Fibroblast of skin of abdomen (primary cell): ENCODE measurements at places on chromosomes 6 and 20.

DNA sequence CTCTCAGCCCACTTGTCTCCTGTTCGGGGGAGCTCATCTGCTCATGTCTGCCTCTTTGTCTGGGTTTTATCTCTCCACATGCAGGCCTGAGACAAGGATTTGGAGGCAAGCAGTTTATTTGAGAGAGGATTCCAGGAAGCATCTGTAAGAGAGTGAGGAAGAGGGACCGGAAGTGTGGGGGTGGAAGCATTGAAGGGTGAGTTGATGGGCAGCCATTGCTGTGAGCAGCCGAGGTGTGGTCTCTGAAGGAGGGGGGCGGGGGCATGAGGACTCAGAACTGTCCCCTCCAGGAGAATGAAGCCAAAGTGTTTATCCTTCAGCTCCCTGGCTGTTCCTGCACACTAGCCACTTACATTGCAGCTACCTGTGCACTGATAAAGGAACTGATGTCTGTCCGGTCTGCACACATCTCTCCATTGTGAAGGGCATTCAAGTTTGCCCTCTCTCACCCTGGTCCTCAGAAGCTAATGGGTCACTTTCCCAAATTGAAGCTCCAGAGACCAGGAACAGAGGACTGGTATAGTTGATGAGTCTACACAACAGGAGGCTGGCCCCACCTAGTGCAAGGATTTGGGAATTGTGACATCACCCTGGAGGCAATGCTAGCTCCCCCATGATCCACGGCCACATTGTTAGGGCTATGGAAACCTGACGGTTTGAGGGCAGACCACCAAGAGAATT, 100.5 kb upstream of the FOXA2 start:
- DNase-seq = peak; percentile 6

GRCh38 chr20:37331060-37331857, 14.7 kb upstream of the SRC start:
- DNase-seq = no peak

- peak; percentile 35 for DNase-seq
Observed at GRCh38 chr6:116073765-116074440, 13.2 kb upstream of the FRK start.

DNA sequence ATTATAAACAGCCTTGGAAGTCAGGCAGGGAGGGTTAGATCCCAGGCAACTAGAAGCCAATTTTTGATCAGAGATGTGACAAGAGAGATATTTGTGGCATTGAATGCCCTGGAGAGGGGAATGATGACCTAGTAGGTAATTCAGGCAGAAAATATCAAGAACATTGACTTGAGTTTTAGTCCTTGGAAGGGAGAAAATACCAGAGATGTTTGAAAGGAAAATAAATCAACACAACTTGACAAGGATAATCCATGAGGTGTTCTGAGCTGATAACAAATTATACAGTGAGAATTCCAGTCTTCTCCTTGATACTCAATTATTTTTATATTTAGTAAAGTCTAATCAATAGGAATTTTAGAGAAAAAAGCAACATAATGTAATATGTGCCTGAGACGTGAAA, 10.6 kb upstream of the MARCKS start:
- DNase-seq = peak; percentile 54
